Activated CD4-positive, alpha-beta T cell treated with anti-CD3 and anti-CD28 coated beads, Interleukin-2, amount 10 ng/mL, durations not matched to agents 7 days and 5 days (primary cell): ENCODE measurements at places on chromosomes 12 and 14.

DNA sequence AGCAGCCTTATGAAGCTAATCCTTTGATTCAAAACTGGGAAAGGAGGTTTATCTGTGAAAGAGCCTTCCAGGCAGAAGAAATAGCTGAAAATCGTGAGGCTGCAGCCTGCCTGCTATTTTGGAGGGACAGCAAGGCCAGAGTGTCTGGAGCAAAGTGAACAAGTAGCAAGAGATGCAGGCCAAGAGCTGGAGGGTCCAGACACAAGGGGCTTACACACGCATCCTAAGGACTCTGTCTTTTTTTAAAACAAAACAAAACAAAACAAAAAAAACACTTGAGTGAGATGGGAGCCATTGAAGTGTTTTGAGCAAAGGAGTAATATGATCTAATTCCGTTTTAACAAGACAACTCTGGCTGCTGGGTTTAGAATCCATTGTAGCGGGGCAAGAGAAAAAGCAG lies 76.4 kb upstream of the BCAT1 start:
- no peak for DNase-seq

DNA sequence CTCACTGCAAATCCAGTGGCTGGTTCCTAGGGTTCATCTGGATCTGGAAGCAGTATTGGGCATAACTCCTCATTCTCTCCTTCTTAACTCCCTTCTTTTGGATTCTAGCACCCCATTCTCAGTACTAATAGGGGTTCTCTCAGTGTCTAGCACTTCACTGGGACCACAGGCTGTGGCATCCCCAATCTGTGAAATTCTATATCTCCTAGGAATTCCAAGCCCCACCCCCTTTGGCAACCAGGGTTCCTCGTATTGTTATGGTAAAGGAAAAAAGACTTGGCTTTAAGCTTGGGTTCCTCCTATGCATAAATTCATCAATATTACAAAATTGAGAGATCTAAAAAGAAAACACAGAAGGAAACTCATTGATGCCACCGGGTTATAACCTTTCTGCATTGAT lies 45.0 kb upstream of the FBXO21 start:
- no peak for DNase-seq

GRCh38 chr14:93859957-93860356 lies 67.2 kb upstream of the FAM181A start:
- no peak for DNase-seq

- no peak for DNase-seq
Observed at GRCh38 chr12:130127912-130128789, 34.1 kb upstream of the FZD10 start.

DNA sequence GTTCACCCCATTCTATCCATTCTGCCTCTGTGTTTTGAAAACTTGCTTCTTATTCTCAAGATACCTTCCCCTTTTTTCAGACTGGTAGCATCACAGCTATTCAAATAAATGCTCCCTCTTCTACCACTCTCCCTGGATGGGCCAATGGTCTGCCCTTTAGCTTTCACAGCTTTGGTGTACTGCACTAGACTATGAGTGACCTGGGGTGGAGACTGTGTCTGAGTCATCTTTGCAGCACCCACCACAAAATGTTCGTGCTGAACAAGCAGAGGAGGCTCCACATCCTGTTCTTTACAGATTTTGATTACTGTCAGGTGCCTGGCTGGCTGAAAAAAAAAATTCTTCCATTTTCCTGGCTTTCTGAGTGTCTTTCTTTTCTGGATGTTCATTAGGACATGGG lies 1104.1 kb upstream of the TMEM132C start:
- DNase-seq, result peak; percentile 53

- DNase-seq, result no peak
Observed at GRCh38 chr12:118271183-118271582, 101.5 kb downstream of the TAOK3 start.

GRCh38 chr12:130658145-130658911 lies 57.8 kb downstream of the RIMBP2 start:
- DNase-seq, result no peak

DNA sequence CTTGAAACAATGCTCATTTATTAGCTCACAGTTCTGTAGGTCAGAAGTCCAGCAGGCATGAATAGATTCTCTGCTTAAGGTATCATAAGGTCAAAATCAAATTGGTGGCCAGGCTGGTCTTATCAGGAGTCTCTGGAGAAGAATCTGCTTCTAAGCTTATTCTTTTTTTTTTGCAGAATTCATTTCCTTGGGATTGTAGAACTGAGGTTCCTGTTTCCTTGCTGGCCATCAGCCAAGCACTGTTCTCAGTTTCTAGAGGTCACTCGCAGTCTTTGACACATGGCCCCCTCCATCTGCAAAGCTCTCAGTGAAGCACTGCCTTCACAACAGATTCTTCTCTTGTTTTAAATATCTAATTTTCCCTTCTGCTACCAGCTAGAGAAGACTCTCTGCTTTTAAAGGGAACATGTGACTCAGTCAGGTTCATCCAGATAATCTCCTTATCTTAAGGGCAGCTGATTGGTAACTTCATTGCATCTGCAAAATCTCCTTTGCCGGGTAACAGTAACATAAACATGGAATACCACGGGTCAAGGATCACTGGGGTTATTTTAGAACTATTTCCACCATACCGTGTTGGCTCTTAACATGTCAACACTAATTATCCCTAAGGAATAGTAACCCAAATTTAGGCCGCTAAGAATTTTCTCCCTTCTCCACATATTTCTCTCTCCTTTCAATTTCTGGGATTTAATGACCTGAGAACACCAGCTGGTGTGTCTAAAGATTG lies 25.3 kb downstream of the RHOJ start:
- no peak for DNase-seq

GRCh38 chr14:59926534-59926933 lies 6.6 kb downstream of the LRRC9 start:
- DNase-seq, result no peak

DNA sequence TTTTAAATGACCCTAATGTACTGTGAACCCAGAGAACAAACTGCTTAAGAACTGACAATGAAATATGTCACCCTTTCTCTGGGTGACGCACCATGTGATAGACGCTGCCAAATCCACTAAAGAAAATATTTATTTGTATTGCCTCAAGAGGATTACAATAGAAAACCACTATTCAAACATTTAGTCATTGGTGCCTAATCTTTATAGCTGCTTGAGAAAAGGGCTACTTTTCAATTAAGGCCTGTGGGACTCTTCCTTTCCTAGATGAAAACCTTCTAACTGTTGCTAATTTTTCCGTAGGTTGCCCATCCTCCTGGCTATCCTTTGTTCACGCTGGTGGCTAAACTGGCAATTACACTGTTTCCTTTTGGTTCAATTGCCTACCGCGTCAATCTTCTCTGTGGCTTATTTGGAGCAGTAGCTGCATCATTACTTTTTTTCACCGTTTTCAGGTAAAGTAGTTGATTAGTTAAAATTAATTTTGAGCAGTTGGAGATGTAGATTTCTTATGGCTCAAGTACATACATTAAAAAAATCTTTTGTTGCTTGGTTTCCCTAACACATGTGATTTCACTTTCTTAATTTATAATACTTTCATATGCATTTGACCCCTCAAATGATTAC lies 6.0 kb downstream of the TMEM260 start:
- no peak for DNase-seq

GRCh38 chr14:104784846-104785707 lies 10.5 kb downstream of the AKT1 start:
- no peak for DNase-seq

DNA sequence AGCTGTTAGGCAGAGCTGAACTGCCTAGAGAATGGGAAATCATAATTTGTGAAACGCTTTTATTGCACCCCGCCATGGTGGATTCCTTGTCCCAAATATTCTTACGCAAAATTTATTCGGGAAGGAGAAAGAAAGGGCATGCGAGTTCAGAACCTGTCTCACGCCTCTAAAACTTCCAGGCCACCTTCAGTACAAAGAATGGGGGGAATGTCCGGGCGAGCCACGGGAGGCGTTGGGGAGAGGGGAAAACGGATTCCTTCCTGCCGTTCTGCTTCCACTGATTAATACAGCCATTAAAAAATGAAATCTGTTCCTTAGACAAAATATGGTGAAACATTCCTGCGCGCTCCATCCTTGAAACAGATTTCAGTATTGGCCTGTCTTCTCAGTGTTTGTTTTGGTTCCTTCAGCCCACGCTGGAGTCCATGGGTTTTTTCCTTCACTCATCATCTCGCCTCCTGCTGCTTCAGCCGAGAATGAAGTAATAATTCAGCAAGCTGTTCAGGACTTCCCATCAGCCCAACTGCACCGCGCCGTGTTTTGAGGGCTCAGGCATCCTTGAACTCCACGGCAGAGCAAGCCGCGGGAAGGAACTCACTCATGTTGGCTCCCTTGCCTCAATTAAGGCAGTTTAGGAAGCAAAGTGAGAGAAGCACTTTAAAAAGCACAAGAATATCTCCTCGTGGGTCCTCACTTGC lies 47.7 kb upstream of the CDKN3 start:
- no peak for DNase-seq

- DNase-seq, result no peak
Observed at GRCh38 chr12:27946421-27946820, 26.1 kb downstream of the PTHLH start.

DNA sequence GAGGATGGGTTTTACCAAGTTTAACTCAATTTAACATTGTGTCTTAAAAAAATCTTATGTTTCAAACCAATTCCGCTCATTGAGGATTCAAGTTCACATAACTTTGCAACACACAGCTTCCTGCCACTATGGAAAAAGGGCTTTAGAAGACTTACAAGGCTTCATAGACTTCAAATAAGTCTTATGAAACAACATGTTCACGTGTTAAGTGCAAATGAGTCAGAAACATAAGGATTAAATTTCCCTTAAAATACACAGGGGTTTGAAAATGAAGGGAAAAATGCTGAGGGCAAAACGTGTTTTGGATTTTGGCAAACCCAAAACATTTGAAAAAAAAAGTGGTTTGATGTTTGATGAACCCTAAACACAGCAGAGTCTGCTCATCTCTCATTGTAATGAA lies 364.8 kb downstream of the BMP4 start:
- DNase-seq, result no peak

- DNase-seq, result no peak
Observed at GRCh38 chr14:81802341-81802740, 268.7 kb upstream of the SEL1L start.

- DNase-seq, result no peak
Observed at GRCh38 chr12:131357920-131358319, 353.0 kb upstream of the SFSWAP start.

- DNase-seq, result peak; percentile 51
Observed at GRCh38 chr14:50559990-50560930, at the start of gene ATL1. Gene ATL1, plus strand, starts transcription at chr14:50560145. Its CDS starts 121 bp downstream, at chr14:50560266.

- peak; percentile 36 for DNase-seq
Observed at GRCh38 chr12:93571925-93572711, at the start of gene SOCS2. Gene SOCS2, plus strand, starts transcription at chr12:93572675. Its CDS starts 223 bp downstream, at chr12:93572898.
